ENCODE measurements at places on chromosomes 12 and 14.

GRCh38 chr12:51726931-51727330, 121.6 kb downstream of the FIGNL2 start:
- H3K36me3 ChIP-seq = no peaks in the 10 kb centered on the region
- H3K27ac ChIP-seq = no peak overlapping the region
- H3K4me3 ChIP-seq = no peak overlapping the region
- DNase-seq = no peak
- peaks cover 19% of the 10 kb centered on the region for H3K27me3 ChIP-seq
- no peaks in the 10 kb centered on the region for H3K4me1 ChIP-seq

DNA sequence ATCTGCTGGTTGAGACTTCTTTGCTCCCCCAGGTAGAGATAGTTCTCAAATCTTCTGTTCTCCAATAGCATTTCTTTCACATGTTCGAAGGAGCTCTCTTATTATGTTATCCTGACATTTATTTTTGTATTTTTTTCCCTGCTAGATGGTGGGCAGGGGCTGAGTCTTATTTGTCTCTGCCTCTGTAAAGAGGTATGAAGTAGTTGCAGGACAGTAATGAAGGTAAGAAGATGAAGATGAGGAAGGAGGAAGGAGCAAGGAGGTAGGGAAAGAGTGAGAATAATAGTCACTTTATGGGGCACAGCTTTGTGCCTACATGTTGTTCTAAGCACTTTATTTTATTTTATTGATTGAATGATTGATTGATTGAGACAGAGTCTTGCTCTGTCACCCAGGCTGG, 5.0 kb upstream of the CIROP start:
- H3K27me3 ChIP-seq = peaks cover 27% of the 10 kb centered on the region
- H3K27ac ChIP-seq = no peak overlapping the region
- DNase-seq = no peak
- no peak overlapping the region for H3K4me3 ChIP-seq

DNA sequence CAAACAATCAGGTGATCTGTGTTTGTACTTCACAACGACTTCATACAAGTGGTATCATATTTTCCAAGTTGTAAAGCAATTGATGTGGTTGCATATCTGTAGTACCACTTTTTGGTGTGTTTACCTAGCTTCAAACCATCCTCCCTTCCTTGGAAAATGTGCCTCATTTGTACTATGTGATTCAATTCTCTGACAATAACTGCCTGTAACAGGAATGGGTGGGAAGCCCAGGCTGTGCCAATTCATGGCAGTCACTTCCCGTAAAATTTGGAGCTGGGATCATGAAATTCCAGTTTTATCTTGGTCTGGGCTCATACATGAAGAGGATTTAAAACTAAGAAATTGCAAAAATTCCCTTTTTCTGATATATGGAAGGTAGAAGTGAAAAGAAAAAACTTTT, 250.1 kb downstream of the DIO2 start:
- H3K27ac ChIP-seq = no peak overlapping the region
- H3K36me3 ChIP-seq = no peaks in the 10 kb centered on the region
- no peak for DNase-seq
- no peaks in the 10 kb centered on the region for H3K4me1 ChIP-seq
- no peaks in the 10 kb centered on the region for H3K27me3 ChIP-seq

DNA sequence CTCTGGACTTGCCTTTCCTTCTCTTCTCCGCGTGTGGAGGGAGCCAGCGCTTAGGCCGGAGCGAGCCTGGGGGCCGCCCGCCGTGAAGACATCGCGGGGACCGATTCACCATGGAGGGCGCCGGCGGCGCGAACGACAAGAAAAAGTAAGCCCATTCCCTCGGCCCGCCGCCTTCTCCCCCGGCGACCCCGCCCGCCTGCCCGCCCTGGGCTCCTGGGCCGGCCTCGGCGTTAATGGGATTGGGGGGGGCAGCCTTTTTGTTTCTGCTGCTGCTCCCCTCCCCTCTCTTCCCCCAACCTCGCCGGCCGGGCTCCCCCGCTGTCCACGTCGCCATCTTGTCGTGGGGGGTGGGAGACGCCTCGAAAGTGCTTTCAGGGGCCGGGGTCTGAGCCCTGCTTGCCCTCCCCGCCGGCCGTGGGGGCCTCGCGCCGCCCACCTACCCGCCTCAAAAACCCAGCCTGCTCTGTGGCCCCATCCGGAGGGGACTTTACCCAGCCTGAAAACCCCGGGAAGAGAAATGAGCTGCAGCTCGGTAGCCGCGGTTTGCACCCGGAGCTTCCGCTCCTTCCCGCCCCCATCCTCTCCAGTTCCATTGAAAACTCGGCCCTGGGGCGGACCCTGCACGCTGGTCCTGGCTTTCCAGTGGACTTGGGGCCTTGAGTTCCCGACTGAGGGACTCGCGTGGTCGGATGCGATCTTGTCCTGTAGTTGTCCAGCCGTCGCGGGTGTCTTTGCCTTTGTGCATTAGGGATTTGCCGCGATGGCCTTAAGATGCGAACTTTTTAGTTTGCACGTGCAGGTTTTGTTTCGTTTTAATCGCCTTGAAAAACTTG, 598 bp downstream of the HIF1A start:
- no peaks in the 10 kb centered on the region for H3K36me3 ChIP-seq
- H3K4me1 ChIP-seq = peaks cover 52% of the 10 kb centered on the region
- H3K27me3 ChIP-seq = no peaks in the 10 kb centered on the region
- peak overlapping the region; percentile 92 for H3K27ac ChIP-seq
- H3K4me3 ChIP-seq = peak overlapping the region; percentile 72
- DNase-seq = peak; percentile 69

GRCh38 chr14:74524076-74524811, 30.7 kb downstream of the ISCA2 start:
- H3K4me1 ChIP-seq = peaks cover 6% of the 10 kb centered on the region
- no peak overlapping the region for H3K4me3 ChIP-seq
- no peak for DNase-seq
- peaks cover 83% of the 10 kb centered on the region for H3K36me3 ChIP-seq
- H3K27me3 ChIP-seq = no peaks in the 10 kb centered on the region

DNA sequence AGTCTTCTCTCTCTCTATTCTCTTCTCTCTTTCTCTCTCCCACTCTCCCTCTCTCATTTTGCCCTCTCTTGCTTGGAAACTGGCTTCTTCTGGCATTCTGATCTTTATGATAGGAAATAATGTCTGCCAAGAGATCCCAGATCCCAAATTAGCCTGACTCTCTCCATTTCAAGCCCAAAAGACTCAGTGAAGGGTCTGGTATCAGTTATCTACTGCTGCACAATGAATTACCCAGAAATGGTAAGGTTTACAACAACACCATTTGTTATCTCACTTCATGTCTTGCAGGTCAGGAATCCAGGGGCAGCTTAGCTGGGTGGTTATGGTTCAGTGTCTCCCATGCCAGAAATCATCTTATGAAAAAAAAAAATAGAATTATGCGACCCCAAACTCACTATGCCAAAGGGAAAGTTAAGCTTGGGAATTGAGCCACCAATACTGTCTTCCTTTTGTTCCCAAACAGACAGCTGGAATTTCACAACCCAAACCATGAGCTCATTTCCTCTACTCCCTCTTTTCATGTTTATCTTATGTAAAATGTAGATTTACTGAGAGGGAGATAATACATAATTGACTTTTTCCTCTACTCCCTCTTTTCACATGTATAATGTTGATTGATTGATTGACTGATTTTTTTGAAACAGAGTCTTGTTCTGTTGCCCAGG, 67.8 kb upstream of the FICD start:
- H3K36me3 ChIP-seq = no peaks in the 10 kb centered on the region
- no peak overlapping the region for H3K4me3 ChIP-seq
- no peaks in the 10 kb centered on the region for H3K27me3 ChIP-seq
- H3K27ac ChIP-seq = no peak overlapping the region
- H3K4me1 ChIP-seq = no peaks in the 10 kb centered on the region

- no peak overlapping the region for H3K4me3 ChIP-seq
- no peaks in the 10 kb centered on the region for H3K27me3 ChIP-seq
- H3K27ac ChIP-seq = peak overlapping the region; percentile 13
- no peak for DNase-seq
These were observed 323.5 kb upstream of the PDE3A start for GRCh38 chr12:20044846-20045245.

DNA sequence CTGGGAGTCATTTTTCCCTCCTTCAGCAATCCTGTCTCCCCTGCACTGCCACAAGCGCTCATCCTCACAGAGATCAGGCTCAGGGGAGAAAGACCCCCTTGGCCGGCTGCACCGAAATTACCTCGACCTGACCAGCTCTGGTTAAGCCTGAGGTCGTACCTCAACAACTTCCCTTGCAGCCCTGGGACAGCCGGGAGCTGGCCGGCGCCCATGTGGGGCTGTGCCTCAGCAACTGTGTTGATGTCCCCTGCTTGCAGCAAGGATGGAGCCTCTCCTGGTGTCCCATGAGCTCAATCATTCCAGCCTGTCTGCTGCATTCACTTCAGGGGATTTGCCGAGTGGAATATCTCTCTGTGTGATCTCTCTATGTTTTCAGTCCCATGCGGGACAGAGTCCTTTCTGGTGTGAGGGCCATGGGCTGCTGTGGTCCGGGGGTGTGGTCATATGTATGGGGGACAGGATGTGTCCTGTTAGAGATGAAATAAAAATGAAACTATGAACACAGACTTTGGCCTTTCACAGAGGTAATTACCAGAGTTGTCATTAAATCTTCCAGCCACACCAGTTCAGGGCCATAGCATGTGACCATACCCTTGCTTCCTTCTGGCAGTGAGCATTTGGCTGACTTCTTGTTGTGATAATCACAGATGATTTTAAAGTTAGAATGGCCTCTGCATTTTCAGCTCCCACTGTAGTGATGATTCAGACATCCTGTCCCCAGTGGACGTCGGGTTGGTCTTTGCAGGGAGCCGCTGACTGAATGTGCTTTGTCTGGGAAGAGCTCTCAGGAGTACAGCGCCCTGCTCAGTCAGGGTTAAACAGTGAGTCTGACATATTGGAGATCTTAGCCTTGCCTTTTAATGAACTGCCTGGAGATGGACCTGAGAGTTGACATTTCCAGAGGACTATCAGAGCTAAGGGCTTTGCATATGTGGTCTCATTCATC, 405.9 kb downstream of the AACS start:
- no peaks in the 10 kb centered on the region for H3K36me3 ChIP-seq
- H3K4me1 ChIP-seq = no peaks in the 10 kb centered on the region
- no peak for DNase-seq
- no peaks in the 10 kb centered on the region for H3K27me3 ChIP-seq

GRCh38 chr12:94557746-94558295, 92.5 kb downstream of the TMCC3 start:
- H3K4me1 ChIP-seq = peaks cover 3% of the 10 kb centered on the region
- H3K4me3 ChIP-seq = no peak overlapping the region
- DNase-seq = no peak
- H3K36me3 ChIP-seq = no peaks in the 10 kb centered on the region
- H3K27ac ChIP-seq = no peak overlapping the region
- no peaks in the 10 kb centered on the region for H3K27me3 ChIP-seq

DNA sequence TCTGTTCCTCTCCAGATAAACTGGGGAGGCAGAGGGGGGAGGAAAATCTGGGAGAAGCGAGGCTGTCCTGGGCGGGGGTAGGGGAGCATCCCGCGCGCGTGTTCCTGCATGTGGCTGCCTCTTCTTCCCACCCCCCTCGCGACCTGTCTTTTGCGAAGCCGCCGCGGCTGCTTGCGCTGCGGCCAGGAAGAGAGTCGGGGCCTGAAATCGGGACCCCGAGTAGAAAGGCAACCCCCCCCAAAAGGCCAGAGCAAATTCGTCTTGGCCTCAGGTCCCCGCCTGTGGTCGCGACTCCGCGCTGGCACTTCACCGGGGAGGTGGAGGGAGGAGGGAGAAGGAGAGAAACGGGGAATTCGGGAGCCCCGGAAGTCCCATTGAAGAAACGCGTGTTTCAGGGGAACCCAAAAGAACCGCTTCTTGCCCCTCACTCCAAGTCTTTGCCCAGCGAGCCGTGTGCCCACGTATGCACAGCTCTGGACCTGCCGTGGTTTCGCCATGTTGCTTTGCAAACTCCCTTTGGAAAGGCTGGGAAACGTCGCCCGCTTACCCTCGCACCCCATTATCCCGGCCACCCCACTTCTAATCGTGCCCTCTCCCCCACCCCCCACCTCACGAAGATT, 944 bp downstream of the CCND2 start:
- peak overlapping the region; percentile 93 for H3K27ac ChIP-seq
- no peak for DNase-seq
- peaks cover 71% of the 10 kb centered on the region for H3K4me1 ChIP-seq
- peaks cover 19% of the 10 kb centered on the region for H3K27me3 ChIP-seq

GRCh38 chr12:95089462-95089861, 16.0 kb upstream of the NR2C1 start:
- H3K27ac ChIP-seq = no peak overlapping the region
- no peak overlapping the region for H3K4me3 ChIP-seq
- H3K36me3 ChIP-seq = peaks cover 5% of the 10 kb centered on the region
- no peaks in the 10 kb centered on the region for H3K4me1 ChIP-seq
- no peak for DNase-seq
- no peaks in the 10 kb centered on the region for H3K27me3 ChIP-seq

- no peak for DNase-seq
- no peak overlapping the region for H3K27ac ChIP-seq
- no peak overlapping the region for H3K4me3 ChIP-seq
- H3K4me1 ChIP-seq = no peaks in the 10 kb centered on the region
- H3K36me3 ChIP-seq = peaks cover 35% of the 10 kb centered on the region
These were observed 45.0 kb downstream of the TRAFD1 start for GRCh38 chr12:112170376-112170775.

DNA sequence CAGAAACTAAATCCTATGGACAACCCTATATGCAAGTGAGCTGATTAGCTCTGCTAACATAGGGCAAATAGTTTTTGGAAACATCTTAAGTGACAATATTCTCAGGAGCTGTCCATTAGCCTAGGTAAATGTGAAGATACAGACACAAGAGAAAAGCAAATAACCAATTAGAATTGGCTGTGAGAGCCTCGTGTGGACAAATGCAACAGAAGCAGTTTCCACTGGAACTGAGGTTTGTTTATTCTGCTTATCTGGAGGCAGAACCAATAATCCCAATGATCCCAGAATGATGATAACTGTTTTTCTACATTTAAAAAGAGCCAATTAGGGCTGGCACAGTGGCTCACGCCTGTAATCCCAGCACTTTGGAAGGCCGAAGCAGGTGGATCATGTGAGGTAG, 43.2 kb upstream of the YAF2 start:
- no peak overlapping the region for H3K27ac ChIP-seq
- no peak overlapping the region for H3K4me3 ChIP-seq
- H3K27me3 ChIP-seq = no peaks in the 10 kb centered on the region
- H3K4me1 ChIP-seq = no peaks in the 10 kb centered on the region
- H3K36me3 ChIP-seq = no peaks in the 10 kb centered on the region
- no peak for DNase-seq

DNA sequence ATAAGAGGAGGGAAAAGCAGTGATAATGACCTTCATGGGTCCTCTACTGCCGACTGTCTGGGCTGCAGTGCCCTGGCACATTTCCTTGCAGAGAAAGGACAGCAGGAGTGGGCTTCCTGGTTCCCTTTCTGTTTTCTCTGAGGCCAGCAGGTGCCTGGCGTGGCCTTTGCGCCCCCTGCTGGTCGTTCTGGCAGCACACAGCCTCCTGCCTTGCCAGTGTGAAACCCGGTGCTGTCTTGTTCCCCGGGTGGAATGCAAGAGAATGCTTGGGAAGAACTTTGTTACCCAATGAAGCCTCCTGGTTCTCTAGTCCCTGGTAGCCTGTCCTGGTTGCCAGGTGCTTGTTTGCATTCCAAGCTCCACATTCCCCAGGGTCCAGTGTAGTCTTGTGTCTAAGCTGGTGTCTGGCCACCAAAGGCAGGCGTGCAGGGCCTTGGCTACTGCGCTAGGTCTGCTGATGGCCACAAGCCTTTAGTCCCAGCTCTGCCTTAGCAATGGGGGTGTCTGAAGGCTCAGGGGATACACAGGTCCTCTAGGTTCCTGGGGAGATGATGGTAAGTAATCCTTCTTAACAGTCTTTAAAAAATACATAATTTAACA, 1392.4 kb upstream of the TMEM132C start:
- H3K27ac ChIP-seq = no peak overlapping the region
- peak; percentile 22 for DNase-seq
- no peak overlapping the region for H3K4me3 ChIP-seq
- H3K27me3 ChIP-seq = no peaks in the 10 kb centered on the region
- no peaks in the 10 kb centered on the region for H3K4me1 ChIP-seq
- H3K36me3 ChIP-seq = no peaks in the 10 kb centered on the region
